NCI-H69 (cell line): ENCODE measurements at places on chromosomes 6 and 20.

DNA sequence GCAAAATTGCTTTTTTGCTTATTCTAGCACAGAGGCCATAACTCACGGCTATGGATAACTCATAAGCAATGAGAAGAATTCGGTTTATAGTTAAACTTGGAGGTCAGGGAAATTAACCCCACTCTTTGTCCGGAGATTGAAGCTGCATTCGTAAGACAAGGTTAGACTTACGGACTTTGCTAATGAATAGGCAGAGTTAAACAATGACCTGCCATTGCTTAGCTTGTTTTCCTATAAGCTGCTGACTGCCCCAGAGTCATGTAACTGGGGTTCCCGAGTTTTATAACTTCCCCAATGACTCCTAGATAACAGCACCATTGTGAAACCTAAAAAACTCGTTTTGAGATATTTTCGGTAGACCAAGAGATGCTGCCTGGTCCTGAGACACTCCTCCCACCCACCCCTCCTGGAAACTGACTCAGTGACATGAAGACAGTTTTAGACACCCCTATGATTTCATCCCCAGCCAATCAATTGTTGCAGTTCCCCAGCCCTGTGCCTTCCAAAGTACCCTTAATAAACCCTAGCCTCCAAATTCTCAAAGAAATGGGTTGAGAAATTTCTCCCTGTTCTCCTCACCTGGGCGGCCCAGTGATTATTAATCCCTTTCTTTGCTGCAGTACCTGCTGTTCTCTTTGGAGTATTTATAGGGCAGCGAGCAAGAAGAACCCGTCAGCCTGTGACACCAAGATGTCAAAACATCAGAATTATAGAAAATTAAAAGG lies 33.1 kb upstream of the MCUR1 start:
- no peak for DNase-seq

DNA sequence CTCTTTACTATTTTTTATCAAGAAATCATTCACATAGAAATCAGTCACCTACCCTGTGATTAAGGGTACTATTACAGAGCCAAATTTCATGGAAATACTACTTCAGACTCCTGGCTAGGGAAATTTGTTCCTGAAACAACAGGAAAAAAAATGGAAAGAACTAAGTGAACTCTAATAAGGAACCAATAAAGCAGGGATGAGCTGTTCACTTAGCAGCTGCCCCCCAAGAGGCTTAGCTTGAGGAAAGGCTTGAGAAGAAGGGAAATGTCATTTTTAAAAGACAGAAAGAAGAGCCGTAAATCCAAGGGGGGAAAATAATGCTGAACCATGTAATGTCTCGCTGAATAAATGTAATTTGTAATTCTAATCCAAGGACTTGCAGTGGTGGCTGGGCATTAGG lies 88.8 kb downstream of the COL21A1 start:
- DNase-seq = no peak

- DNase-seq = no peak
These were observed 130.4 kb downstream of the PLG start for GRCh38 chr6:160832422-160832821.

- no peak for DNase-seq
These were observed at the start of gene SERAC1 for GRCh38 chr6:158168040-158168289. Gene SERAC1 (minus strand): TSS chr6:158168262. CDS start chr6:158158363, 9,899 bp downstream.

DNA sequence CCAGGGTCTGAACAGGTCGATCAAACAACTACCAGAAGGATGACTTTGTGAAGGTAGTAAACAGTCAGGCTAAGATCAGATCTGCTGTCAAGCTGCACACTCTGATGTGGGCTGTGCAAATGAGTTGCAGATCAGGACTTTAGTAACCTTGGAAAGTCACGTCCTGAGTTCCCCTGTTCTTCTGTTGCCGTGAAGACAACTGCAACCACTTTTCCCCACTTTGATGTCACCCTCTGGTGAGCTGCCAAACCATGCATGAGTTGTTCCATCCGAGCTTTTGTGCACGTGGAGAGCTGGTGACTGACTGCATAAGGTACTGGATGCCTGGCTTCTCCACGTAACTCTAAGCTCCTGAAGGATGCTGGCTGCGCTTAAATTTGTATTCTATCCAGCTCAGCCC lies 111.0 kb downstream of the CD83 start:
- no peak for DNase-seq

- peak; percentile 69 for DNase-seq
These were observed at the start of gene KCNQ5 for GRCh38 chr6:72621291-72622093. Gene KCNQ5 (plus strand): TSS chr6:72622064.

DNA sequence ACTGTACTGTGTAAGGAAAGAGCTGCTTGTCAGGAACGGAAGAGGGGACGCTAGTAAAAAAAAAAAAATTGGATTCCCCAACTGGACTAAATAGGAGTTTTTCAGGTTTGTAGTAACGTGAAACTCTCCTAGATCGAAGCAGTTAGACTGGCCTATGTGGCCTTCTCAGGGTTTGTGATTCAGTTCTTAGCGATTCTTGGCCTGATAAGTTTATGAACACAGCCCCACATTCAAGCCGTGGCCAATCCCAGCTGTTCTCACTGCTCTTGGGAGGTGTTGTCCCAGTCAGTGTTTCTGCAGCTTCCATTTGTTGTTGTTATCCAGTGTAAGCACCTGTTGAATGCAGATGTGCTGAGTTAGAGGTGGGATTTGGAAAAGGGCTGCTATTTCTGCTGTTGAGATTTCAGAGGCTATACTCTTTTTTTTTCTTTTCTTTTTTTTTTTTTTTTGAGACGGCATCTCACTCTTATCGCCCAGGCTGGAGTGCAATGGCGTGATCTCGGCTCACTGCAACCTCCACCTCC lies 29.7 kb downstream of the TAF8 start:
- no peak for DNase-seq

DNA sequence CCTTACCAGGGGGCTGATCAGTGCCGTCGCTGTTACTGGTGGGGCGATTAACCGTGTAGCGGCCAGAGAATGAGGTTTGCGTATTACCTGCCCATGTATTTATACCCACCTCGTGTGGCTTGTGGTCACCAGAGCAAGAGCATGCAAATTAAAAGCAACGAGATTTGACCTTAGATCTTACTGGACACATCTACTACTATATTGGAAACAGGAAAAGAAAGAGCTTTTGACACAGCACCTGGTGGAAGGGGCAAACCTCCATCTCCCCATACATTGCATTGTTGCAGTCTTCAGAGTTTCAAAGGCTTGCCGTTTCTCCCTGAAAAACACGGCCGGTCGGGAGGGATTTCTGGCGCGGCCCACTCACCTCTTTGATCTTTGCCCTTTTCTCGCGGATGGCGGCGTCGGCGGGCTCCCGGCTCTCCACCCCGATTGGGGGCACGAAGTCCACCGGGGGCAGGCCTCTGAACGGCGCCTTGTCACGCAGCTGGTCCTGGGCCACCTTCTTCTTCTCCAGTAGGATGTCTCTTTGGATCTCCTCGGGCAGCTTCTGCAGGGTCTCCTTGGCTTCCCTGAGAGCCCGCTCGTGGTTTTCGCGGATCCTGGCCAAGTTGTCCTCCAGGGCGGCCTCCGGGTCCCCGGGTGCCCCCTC lies 1.3 kb downstream of the MAN1A1 start:
- peak; percentile 77 for DNase-seq

GRCh38 chr20:63890201-63890576 lies 4.7 kb upstream of the DNAJC5 start:
- DNase-seq = no peak

GRCh38 chr20:48738399-48739304 lies 89.1 kb downstream of the PREX1 start:
- no peak for DNase-seq

- DNase-seq = no peak
These were observed 221.5 kb downstream of the PREX1 start for GRCh38 chr20:48606172-48606840.

DNA sequence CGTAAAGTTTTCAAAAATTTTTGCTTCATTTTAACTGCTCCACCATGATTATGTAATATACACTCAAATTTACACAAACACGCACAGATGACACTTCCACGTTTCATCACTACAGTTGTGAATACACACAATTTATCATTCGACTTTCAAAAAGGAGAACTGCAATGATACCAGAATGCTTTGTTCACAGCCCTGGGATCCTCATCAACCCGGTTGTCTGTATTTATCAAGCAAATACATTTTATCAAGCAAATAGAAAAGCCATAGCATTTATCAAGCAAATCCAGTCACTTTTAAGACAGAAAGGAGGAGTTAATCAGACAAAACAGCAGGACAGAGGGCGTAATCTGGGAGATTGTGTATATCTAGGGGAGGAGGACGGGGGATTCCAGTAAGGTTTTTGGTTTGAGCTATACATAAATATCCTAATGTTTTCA lies 20.3 kb upstream of the ABT1 start:
- DNase-seq = peak; percentile 44

DNA sequence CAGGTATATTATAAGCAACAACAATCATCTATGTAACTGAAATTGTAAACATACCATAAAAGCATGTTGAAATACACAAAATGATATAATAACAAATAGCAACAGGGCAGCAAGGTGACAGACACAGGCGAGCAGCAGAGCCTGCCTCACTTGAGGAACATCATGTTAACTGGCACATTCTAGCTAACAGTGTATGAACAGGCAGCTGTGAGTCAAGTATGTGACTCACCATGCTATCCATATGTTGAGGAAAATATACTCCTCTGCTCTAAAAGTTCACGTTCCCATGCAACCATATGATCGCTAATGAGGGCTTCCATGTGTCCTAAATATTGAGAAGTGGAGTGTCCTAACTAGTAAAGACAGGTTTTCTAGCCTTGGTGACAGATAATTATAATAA lies 18.4 kb downstream of the SERAC1 start:
- DNase-seq = no peak

GRCh38 chr20:18019068-18019467 lies 38.6 kb downstream of the OVOL2 start:
- peak; percentile 45 for DNase-seq

DNA sequence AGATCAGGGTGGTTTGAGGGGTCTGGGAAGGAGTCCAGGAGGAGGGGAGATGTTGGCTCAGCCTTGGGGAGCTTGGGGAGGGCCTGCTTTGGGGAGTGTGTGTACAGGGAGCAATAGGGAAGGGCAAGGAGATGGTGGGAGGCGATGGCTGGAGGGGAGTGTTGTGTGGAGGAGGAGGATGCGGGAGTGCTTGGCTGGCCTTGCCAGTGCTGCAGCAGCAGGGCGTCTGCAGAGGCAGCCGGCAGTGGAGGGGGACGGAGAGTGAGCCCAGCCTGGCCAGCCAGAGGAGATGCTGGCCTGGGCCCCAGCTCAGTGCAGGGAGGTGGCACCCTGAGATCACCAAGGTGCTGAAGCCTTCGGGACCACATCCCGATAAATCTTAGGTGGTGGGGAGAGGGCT lies 3.9 kb downstream of the IP6K3 start:
- DNase-seq = peak; percentile 47

DNA sequence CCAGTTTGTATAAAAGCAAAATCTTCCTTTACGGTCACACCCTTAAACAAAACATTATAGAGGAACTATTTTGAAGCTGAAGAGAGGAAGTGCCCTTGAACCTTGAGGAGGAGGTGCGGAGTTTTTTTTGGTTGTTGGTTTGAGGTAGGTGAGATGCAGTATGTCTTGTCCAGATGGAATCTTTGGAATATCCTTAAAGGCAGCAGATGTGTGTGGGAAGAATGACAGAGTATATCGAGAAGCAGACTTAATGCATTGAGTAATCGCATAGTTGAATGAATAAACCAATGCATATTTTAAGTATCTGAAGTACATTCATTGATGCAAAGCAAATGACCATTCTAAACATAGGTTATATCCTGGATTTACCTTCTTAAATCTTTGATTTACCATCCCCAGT lies 49.9 kb downstream of the AIG1 start:
- no peak for DNase-seq

DNA sequence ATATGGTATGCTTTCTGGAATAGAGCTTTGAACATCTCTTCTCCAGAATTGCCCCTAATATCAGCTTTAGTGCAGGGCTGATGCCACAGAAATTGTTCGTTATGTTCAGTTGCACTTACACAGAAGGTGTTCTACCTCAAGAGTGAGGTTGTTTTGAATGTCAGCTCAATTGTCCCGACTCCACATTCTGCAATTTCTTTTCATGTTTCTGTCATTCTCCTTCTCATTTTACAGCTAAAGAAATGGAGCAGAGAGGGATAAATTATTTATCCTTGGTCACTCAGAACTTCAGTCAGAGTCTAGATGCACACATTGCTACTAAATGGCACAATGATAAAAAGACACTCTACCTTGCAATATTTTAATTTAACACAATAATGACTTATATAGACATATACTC lies 137.0 kb upstream of the CCN2 start:
- DNase-seq = no peak

- peak; percentile 74 for DNase-seq
These were observed 45.0 kb downstream of the CARMIL1 start for GRCh38 chr6:25324066-25324762.

DNA sequence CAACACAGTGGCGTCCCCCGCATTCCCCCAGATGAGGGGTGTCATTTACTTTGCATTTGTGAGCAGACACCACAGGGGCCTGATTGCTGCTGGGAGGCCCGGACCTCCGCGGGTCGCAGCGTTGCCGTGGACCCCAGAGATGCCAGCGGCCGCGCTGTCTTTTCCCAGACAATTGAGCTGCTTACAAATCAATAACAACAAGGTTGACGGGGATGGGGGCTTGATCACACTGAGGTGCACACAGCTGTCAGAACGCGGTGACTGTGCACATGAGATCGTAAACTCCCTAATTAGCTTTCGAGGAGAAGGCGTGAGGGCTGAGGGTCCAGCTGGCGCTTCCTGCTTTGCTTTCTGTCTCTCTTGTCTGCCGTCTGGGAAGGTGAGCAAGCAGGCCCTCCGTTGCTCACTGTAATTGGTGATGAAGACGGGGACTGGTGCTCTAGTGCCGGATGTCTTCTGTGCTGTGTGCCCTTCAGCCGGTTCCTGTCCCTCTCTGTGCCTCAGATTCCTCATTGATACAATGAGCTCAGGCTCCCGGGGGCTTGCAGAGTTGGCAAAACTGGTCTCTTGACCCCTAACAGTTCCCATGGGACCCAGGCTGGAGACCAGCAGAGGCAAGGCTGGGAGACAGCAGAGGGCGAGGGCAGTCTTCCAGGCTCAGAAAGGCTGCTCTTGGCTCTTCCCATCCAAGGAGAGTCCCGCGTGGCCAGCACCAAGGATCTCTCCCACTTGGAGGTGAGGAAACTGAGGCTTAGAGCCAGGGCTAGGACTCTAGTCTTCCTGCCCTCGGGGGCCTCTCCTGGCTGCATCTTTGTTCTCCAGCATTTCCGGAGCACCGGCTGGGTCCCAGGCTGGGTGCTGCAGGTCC lies 126.0 kb upstream of the PMEPA1 start:
- DNase-seq = peak; percentile 74

DNA sequence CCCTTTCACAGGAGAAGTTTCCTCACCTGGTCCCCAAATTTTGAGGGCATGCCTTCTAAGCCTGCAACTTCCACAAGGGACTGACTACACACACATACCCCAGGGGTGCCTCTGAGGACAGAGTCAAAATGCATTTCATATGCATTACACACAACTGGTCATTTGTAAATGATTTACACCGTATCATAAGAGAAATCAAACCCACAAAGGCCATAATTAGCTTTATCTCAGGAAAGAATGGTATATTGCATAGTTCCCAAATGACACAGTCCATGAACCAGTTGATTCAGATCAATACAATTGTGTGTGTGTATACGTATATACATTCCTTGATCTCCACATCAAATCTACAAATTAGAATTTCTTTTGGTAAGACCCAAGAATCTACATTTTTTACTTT lies 203.3 kb upstream of the PRDM1 start:
- no peak for DNase-seq
